Activated CD4-positive, alpha-beta T cell treated with anti-CD3 and anti-CD28 coated beads, Interleukin-2, Interleukin-6, amounts not matched to agents 100 ng/mL and 50 ng/mL, durations not matched to agents 16 hours and 8 hours (primary cell): ENCODE measurements at places on chromosomes 13 and 19.

DNA sequence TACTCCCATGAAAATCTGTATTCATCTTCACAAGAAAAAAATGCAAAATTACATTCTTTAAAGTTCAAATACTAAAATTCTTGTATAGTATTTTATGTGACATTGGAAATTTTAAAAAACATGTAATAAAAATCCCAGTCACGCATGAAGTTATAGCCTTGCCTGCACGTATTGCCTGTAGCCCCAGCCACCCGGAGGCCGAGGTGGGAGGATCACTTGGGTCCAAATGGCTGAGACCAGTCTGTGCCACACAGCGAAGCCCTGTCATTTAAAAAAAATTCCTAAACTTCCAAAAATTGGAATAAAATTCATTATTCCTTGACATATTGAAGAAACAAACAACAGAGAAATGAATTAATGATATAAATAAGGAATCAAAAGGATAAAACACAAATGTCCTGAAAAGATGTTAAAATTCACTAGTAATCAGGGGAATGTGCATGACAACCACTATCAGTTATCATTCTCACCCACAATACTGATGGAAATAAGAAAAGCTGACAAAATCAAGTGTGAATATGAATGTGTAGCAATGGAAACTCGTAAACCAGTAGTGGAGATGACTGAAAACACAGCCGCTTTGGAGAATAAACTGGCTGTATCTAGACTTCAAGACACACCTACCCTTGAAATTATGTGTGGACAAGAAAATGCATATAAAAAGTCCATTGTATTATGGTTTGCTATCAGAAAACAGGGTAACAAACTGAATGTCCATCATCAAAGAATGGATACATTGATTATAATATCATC lies 7.5 kb downstream of the CARD8 start:
- peak; percentile 55 for DNase-seq

GRCh38 chr13:100443998-100444328 lies 144.6 kb downstream of the GGACT start:
- no peak for DNase-seq

DNA sequence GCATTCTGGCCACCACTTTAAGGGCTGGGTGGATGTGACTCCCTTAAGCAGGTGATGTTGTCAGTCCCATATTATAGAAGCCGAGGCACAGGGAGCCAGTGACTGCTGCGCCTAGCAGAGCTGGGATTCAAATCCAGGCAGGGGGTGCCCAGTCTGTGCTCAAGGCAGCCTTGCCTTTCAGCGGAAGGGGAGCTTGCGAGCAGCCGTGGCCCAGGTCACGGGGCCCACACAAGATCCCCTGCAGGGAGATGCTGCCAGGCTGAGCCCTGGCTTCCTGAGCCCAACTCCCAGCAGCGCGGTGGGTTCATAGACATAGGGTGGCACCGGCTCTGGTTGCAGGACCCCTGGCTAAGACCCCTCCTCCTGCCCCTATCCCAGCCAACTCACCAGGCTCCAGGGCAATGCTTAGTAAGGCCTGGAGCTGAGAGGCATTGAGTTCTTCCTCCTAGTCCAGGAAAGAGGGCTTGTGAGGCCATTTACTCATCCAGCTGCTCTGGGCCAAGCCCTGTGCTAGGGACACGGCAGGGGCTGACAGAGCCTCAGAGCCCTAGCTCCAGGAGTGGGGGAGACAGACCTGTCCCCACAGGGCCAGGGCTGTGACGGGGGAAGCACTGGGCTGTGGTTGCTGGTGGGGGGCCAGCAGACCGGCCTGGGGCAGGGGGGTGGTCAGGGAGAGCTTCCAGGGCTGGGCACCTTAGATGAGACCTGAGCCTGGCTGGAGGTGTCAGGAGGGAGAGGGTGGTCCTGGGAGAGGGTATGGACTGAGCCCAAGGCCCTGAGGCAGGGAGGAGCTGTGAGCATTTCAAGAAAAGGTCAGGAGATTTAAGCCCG lies 9.6 kb downstream of the CAPN12 start:
- peak; percentile 59 for DNase-seq

- no peak for DNase-seq
Observed at GRCh38 chr13:52832313-52832712, 16.1 kb downstream of the PCDH8 start.

DNA sequence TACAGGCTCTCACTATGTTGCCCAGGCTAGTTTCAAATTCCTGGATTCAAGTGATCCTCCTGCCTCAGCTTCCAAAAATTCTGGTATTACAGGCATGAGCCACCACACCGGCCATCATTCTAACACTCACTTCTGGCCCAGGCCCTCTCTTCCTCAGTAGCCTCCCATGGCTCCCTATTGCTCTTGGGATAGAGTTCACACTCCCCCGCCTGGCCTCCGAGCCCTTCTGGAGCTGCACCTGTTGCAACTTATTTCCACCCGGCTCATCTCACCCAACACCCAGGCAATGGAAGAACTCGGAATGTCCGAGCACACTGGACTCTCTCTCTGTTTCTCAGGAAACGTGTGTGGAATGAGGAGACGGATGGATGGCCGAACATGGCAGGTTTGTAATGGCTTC lies 9.0 kb upstream of the SBK3 start:
- no peak for DNase-seq

- DNase-seq, result no peak
Observed at GRCh38 chr19:39515551-39516191, 732 bp downstream of the SELENOV start.

GRCh38 chr19:48595833-48596232 lies 10.7 kb upstream of the SPACA4 start:
- no peak for DNase-seq

- DNase-seq, result no peak
Observed at GRCh38 chr19:5017235-5017634, 48.3 kb downstream of the KDM4B start.

GRCh38 chr19:33751436-33751770 lies 45.3 kb upstream of the KCTD15 start:
- no peak for DNase-seq

- DNase-seq, result no peak
Observed at GRCh38 chr19:1601613-1602064, 3.6 kb downstream of the UQCR11 start.

DNA sequence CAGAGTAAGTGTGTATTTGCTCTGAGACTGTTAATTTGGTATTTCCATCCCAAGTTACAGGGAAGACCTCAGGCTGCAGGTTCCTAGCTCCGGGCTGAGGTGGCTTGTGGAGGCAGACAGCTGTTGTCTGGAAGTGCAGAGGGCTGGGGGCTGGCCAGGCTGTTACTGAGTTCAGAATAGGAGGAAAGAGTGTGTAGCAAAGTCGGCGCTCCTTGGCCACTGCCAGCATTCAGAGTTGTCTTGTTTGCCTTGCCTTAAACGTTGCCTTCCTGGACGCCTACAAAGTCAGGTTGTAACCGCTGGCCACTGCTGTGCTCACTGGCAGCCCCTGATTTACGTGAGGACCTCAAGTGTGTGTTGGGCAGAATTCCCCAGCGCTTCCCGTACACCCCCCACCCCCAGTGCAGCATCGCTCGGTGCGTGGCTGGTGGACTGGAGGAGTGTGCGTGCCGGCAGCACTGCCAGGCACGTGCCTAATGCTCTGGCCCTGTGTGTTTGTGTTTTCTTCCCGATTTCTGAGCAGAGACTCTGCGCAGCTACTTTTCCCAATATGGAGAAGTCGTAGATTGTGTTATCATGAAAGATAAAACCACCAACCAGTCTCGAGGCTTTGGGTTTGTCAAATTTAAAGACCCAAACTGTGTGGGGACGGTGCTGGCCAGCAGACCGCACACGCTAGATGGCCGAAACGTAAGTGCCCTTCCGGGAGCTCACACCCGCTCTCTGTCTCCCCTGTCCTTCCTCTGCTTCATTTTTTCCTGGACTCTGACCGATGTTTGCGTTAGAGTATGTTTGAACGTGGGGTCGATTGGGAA lies 10.5 kb downstream of the DAZAP1 start:
- no peak for DNase-seq

GRCh38 chr19:38736036-38736412 lies 8.2 kb downstream of the CAPN12 start:
- DNase-seq, result peak; percentile 28

DNA sequence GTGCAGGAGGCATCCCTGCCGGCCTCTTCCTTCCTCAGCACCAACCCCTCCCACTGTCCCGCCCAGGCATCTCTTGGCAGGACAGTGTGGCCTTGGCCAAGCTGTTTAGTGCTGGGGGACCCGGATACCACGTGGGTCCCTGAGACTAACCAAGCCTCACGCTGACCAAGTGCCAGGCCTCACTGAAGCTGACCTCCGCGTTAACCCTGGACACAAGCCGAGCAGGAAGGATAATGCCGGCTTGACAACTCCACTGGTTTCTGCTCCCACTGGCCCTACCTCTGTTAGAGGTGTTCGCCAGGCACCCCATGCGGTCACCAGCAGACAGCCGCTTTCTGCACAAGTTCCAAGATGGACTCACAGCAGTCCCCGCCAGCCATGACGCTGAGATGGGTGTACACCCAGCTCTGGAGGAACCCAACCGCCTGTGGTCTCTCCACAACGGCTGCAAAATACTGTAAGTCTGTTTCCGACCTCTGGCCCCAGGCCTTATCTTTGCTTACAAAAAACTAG lies 12.4 kb downstream of the GRTP1 start:
- no peak for DNase-seq

DNA sequence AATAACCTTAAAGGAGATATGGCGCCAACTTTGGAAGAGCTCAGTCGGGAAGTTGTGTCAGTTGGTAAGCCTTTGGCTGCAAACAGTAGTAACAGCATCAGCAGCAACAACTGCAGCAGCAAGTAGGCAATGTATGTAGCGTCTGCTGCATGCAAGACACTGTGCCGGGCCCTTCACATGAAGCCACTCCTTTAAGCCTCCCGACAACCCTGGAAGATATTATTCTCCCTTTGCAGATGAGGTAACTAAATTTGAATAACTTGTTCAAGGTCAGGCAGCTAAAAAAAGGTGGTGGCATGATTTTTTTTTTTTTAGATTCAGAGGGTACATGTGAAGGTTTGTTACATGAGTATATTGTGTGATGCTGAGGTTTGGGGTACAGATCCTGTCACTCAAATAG lies 19.7 kb downstream of the SIPA1L3 start:
- no peak for DNase-seq

- no peak for DNase-seq
Observed at GRCh38 chr13:109274188-109274821, 512.1 kb downstream of the IRS2 start.

DNA sequence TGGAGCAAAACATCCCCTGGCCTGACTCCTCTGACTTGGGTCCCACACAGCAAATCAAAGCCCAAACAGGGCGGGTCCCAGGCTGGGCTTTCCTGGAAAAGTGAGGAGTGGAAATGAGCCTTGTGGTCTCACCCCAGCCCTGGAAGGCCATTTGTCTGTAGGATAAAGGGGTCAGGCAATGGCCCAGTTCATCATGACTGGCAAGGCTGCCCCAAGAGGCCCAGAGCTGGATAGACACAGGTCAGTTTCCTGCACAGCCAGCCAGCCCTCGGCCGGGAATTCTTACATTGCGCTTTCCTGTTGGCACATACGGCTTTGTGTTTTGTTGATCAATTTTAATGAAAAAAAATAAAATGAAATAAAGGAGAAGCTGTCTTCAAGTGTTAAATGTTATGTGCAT lies 174.3 kb downstream of the TSHZ3 start:
- no peak for DNase-seq

- no peak for DNase-seq
Observed at GRCh38 chr19:46226438-46226973, 3.0 kb upstream of the IGFL1 start.

GRCh38 chr13:36998624-36999041 lies 507 bp downstream of the ALG5 start:
- peak; percentile 16 for DNase-seq
